ENCODE measurements at places on chromosomes 2 and 18.
A peak's percentile ranks its signal among the peaks of the same experiment; 100 is the strongest.

- DNase-seq: no peak
Measured at GRCh38 chr2:29479401-29479800, 364.2 kb downstream of the CLIP4 start.

GRCh38 chr2:17540093-17540812 is at the start of gene VSNL1:
VSNL1 (plus strand) TSS chr2:17540696; CDS start chr2:17592075, 51,379 bp downstream.
- peak; percentile 82 for DNase-seq

GRCh38 chr2:47061944-47062678 is 93.0 kb downstream of the STPG4 start:
- DNase-seq: no peak

GRCh38 chr2:160474891-160475787 is 18.5 kb downstream of the RBMS1 start:
- DNase-seq: no peak

GRCh38 chr2:159609811-159610549 is 6.4 kb downstream of the BAZ2B start:
- no peak for DNase-seq

DNA sequence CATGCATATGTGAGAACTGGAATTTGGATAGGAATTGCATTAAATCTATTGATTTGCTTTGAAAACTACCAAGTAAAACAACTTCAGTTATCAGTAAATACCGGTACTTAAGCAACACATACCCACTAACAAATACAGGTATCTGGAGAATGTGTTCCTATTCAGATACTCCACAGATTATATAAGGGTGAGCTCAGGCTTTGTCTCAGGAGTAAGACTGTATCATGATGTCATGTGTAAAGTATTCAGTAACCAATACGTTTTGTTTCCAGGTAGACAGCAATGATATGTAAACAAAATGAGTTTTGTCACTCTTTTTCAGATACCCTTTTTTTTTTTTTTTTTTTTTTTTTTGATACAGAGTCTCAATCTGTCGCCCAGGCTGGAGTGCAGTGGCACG is 74.8 kb downstream of the DSC3 start:
- DNase-seq: no peak

- no peak for DNase-seq
Measured at GRCh38 chr2:49686897-49687442, 532.7 kb upstream of the FSHR start.

DNA sequence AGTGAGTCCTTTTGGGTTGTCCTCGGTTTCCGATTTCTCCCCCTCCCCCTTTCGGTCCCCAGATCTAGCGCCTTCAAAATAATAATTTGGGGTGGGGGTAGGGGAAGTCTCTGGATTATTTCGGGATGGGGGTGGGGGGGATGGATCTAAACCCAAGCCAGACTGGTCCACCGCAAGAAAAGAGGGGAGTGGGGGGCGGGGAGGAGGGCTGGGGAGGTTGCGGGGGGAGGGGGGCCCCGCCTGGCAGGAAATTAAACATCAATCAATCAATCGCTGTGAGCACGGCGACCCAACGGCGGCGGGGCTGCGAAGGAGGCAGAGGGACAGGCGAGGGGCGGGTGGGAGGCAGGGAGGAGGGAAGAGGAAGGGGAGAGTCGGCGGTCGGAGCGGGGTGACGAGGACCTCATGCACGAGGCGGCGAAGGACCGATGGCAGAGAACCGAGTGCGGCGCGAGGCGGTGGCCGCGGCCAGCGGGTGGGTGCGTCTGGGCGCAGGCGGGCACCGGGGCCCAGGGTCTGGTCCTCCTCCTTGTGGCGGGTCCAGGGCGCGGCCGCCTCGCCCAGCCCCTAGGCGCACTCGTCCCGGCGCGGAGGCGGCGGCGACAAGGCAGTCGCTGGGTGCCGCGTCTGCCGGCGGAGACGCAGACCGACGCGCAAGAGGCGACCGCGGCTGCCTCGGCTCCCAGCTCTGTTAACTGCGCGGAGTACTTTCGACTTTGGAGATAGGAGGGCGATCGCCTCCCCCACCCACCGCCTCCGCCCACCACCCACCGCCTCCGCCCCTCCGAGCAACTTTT is 468 bp upstream of the SATB2 start:
- peak; percentile 53 for DNase-seq

DNA sequence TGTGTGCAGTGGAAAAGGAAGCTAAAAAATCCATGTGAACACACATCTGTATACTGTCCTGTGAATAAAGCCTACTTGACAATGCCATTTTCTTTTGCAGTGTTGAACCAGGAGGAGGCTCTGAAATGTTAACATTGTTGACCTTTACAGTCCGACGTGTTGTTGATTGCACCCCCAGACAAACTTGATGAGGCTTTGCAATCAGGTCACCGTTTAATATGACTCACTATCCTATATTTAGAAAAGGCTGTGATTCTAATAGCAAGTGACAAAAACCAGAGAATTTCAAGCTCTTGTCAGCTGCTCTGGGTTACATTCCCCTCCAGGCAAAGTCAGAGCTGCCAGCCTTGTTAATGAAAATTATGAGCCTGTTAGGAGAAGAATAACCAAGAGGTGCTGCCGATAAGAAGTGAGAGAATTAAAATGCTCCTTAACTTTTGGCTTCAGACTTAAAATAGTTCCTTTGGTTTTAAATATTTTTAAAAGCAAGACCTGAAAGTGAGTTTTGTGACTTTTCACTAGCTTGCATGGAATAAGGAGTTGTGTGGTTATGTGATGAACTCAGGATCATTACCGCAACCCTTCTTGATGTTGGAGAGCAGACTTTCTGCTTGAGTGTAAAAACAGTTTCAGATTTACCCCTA is 162.1 kb downstream of the QPCT start:
- DNase-seq: no peak

DNA sequence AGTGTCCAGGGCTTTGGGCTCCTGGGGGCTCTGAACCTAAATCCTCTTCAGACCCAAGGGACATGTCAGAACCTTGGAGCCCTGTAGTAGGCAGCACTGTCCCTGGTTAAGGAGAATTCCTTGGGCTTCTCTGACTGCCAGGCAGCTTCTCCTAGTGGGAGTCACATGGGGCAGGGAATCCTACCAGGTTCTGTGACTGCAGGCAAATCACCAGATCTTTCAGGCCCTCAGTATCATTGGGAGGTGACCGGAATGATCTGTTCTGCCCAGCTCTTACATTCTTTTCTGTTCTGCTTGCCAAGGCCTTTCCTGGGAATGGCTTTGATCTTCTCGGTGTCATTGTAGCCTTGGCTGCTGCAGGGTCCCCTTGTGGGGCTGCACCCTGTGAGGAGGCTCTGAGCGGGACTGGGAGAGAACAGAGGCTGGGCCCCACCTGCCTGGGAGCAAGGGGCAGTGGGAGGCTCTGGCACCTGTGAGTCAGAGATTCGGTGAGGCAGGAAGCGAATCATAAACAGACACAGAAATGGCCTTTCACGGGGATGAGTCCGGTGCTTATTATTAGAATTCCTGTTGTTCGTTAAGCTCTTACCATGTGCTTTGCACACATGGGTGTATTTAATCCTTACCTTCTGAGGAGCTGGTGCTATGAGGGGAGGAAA is 14.1 kb downstream of the CEP68 start:
- DNase-seq: no peak

GRCh38 chr2:43743706-43744105 is 30.1 kb upstream of the DYNC2LI1 start:
- DNase-seq: no peak

DNA sequence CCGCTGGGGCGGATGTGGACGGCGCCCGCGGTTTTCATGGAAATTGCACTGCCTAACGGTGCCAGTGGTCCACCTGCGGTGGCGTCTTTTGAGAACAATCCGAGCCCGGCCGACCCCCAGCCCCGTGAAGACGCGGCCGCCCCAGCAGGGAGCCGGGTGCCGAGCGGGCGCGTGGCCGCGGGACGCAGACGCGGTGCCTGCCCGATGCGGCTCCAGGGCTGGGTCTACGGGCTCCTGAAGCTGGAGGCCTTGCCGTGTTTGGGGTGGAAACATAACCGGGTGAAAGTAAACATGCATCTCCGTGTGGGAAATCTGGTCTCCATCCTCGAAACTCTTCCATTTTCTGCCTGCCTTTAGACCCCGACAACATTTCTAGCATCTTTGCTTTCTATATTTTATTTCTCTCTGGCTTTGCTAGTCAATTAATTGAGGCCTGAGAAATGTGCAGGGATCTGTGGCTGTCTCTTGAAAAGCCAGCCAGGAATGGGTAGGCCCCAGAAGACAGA is 572 bp downstream of the INPP4A start:
- no peak for DNase-seq

- DNase-seq: no peak
Measured at GRCh38 chr2:158733430-158733755, 61.7 kb upstream of the DAPL1 start.

GRCh38 chr2:39525636-39526412 is 88.7 kb upstream of the MAP4K3 start:
- no peak for DNase-seq

- DNase-seq: no peak
Measured at GRCh38 chr2:134220344-134220974, 33.4 kb upstream of the MGAT5 start.

DNA sequence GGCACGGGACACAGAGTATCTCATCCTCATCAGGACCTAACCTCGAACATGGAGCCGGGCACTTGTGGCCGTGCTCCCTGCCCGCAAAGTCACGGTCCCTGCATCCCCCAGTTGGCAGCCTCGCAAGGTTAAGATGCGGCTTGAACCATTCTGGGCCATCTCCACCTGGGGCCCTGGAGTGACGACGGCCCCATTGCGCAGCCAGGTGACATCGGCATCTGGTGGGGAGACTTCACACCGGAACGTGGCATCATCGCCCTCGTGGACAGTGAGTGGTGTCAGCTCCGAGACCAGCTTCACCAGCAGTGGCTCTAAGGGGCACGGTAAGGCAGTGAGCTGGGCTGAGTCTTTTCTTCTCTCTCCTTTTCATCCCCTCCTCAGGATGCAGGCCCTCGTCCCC is 12.6 kb downstream of the TMEM198 start:
- DNase-seq: no peak

DNA sequence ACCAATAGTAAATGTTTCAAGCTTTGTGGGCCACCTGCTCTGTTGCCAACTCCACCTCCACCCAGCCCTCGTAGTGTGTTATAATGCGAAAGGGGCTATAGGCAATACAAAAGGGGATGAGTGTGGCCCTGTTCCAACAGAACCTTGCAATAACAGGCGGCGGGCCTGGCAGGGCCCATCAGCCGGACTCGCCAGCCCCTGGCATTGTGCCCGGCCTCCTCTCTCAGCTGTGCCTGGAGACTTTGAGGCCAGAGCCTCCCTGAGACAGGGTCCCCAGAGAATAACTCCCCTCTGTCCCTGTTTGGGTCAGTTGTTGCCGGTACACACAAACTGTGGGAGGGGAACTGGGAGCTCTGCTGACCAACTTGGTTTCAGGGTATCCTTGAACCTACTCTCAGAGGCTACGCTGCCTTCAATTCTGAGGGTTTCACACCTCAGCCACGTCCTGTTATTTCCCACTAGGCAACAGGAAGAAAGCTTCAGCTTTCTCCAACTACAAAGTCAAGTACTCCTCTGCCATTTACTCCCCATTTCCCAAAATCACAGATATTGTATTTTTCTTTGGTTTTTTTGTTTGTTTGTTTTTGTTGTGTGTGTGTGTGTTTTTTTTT is 58.0 kb upstream of the ZNF236 start:
- no peak for DNase-seq

DNA sequence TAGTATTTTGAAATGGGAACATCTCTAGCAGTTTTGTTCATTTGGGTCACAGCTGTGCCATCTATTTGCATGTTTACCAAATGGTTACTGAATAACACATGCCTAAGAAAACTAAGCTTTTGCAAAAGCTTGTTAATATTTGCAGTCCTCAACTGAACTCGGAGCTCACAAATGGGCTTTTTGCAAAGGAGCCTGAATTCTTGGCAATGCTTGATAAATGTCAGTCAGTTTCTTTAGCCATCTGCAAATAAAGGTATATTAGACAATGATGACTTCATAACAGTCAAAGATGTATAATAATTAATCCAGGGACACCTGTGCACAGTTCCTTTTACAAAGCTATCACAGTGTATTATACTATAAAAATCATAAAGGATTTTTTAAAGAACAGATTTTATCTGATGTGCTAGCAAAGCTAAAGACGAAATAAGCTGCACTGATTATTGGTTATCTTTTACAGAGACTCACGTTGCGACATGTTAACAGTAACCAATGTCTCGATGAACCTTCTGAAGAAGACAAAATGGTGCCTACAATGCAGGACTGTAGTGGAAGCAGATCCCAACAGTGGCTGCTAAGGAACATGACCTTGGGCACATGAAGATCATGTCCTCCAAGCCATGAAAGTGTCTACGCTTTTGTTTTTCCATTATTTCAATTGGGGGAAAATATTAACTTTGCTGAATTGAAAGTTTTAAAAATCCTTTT is 248.4 kb upstream of the KCNJ3 start:
- DNase-seq: no peak

DNA sequence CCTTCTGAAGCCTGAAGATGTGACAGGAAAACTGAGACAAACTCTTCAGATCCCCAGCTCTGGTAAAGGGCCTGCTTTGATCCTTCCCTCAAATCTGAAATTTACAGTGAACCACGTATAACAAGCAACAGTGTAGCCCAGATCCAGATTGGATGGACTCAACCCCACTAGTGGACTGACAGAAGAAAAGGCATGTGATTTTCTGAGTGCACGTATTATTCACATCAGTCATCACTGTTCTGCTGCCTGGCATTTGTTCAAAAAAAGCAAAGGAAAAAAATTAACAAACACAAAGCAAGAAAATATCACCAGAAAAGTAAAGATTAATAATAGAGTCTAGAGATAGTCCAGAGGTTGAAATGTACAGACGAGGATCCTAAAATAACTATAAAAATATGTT is 87.6 kb downstream of the CYRIA start:
- no peak for DNase-seq

GRCh38 chr2:120854014-120854620 is 118.4 kb downstream of the GLI2 start:
- DNase-seq: no peak

DNA sequence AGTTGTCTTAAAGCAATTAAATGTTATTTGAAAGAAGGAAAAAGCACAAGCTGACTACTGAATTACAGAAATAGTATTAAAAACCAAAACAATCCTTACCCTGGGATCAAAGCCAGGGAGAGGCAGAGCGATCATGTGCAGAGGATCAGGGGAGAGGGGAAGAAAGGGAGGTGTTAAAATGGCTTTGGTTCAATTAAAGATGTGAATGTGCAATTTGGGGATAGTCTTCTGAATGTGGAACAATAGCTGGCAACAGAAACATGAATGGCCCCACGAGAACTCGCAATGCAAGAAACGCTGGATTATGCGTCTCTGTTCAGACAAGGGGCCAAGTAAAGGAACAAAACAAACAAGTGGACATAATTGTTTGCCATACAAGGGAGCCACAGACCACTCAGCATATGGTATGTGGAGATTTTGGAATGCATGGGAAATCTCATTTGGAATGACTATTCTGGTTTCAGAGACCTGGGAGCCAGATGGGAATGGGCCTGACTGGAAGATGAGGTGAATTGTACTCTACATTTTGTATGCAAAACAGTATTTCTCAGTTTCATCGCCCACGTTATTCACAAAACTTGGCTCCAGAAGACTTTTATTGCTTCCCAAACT is 155.4 kb downstream of the SLC4A3 start:
- DNase-seq: no peak

GRCh38 chr2:217085543-217085942 is 225.7 kb upstream of the TNP1 start:
- no peak for DNase-seq

Measured in NCI-H510A (cell line).